ENCODE measurements at places on chromosomes 3 and 15.

- DNase-seq: no peak
These were observed 282.3 kb upstream of the NECTIN3 start for GRCh38 chr3:110789315-110789714.

DNA sequence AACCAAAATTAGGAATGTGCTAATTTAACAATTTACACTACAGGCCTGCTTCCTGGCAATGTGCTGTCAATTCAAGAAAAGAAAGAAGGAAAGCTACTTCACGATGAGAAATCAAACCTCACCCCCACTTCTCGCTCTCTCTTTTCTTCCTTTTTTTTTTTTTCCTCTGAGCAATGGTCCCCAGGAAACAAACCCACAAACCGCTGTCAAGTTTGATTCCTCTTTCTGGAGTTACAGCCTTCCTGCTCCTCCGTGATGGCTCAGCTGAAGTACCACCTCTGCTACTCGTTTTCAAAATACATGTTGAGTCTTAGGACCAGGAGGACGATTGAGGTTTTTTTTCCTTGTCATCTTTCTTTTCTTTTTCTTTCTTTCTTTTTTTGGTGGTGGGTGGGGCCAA lies 3.4 kb upstream of the TRIM71 start:
- no peak for DNase-seq

DNA sequence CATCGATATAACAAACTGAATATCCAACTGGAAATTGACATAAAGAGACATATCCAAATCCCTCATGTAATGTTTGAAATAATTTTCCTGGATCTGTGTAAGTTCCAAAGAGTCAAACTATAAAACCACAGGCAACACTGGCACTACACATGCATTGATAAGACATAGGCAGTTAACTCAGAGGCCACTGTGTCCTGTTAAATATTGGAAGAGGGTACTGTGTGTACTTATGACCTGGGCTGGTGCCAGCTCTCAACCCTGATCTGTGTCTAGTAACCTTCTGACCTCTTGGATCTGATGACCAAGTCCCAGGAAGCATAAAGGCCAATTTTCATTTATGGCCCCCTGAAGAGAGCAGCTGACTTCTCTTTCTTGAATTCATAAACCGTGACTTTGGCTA lies 4.5 kb downstream of the NR1I2 start:
- DNase-seq: no peak

DNA sequence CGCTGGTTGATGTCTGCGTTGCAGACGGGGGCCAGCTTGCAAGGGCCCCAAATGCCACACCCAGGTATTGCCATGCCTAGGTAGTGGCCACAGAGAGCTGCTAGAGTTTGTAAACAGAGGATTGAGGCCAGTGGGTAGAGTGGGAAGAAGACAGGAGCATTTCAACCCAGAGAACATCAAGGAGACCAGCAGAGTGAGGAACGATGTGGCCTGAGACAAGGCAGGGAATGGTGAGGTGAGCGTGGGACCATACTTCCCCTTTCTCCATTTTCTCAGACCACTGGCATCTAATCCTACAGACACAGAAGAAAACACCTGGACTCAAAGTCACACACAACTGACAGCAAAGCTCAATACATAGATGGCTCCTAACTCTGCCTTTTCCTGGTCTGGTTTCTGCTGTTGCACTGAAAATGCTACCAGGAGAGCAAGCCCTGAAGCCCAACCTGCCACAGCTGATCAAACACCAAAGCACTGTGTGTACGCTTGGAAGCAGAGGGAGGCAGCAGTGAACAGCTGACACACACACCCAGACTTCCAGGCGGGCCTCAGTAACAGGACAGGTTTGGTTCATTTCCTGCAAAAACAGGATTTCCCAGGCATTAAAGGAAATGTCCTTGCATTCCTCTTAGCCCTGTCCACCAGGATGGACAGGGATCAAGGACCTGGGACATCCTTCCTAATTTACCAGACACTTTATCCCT lies 1.6 kb downstream of the FAM174B start:
- DNase-seq: no peak

DNA sequence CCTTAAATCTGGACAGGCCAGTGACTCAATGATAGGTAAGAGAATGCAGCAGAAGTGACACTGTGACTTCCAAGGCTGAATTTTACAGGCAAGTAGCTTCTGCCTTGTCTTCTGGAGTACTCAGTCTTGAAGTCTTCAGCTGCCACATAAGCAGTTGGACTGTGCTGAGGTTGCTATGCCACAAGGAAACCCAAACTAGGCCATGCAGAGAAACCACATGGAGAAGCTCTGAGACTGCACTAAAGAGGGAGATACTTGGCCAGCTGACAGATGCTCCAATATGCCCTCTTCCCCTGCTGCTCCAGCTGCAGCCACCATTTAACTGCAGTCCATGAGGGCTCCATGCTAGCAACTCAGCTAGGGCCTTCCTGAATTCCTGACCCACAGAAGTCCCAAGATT lies 119.4 kb upstream of the GADL1 start:
- DNase-seq: no peak

DNA sequence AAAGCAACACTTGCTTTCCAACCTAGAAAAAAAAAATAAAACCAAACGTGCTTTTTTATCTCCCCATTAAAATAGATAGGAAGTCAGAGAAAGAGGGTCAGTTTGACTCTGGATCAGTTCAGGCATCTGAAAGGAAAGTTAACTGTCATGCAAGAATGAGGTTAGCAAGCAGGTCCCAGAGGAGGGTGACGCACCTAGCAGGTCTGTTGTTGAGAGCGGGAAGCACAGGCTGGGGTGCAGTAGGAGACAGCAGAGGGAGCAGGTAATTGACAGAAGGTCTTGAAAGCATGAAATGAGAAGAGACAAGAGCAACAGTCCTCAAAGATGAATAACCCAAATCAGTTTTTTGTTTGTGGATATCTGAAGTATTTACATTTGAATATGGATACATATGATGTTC lies 82.5 kb downstream of the ANO10 start:
- DNase-seq: no peak

GRCh38 chr15:33043636-33044035 lies 150.9 kb downstream of the FMN1 start:
- no peak for DNase-seq

DNA sequence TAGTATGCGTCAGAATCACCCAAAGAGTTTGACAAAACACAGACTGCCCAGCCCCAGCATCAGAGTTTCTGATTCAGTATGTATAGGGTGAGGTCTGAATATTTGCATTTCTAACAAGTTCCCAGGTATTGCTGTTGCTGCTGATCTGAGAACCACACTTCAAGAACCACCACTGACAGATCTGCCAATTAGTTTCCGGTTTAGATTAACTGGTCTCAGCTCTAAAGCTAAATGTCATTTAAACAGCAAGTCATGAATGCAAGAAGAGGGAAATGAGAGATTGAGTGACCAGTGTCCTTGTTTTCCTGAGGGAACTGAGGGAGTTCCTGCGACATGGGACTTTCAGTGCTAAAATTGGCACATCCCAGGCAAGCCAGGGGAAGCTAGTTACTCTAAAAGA lies 305.0 kb downstream of the ZNF385D start:
- no peak for DNase-seq

DNA sequence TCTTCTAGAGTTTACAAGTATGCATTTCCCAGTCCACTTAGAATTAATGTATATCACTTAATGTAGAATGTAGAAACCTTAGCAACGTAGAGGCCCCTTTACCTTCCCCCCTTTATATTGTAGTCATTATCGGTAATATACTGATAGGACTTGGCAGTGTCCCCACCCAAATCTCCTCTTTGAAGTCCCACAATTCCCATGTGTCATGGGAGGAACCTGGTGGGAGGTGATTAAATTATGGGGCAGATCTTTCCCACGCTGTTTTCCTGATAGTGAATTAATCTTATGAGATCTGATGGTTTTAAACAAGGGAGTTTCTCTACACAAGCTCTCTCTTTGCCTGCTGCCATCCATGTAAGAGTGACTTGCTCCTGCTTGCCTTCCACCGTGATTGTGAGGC lies 31.0 kb downstream of the ARL8B start:
- DNase-seq: no peak

GRCh38 chr3:16476636-16477035 lies 36.9 kb downstream of the RFTN1 start:
- no peak for DNase-seq

DNA sequence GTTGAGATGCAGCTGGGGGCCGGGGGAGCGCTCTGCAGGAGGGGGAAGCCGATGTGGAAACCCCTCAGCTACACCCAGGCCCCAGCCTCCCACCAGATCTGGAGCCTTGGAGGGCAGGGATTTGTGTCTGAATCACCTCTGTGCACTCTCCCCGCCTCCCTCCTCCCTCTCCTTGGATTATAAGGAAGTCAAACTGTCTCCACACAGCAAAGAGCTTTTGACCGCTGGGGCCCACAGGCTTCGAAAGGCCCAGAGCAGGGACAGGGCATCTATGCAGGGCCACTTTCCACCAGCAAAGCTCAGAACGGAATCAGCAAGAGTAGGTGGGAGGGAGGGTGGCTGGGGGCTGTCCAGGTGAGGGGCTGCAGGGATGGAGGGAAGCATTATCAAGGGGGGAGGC lies 68.9 kb downstream of the IQSEC1 start:
- DNase-seq: no peak

- DNase-seq: no peak
These were observed 500.1 kb downstream of the PYDC2 start for GRCh38 chr3:191961022-191961421.

GRCh38 chr3:108251265-108251664 lies 29.0 kb upstream of the IFT57 start:
- no peak for DNase-seq

DNA sequence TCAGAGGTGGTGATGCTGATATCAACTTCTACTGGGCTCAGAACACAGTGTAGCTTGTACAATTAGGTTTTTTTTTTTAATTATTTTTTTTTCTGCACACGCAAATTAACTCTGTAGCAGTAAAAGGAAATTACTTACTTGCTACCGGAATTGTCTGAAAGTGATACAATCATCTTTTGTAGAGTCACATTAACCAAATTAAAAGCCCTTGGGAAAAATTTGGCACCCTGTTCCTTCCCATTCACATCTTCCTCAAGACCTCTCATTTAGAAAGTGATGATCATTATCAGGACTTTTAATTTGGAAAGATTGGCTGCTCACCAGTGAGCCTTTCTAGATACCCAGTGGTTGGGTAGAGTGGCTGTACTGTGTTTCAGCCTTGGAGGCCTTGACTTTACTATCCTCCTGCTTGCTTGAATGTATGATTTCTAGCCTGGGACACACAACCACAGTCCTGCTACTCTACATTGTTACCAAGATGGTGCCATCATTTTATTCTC lies 158.3 kb downstream of the ECT2 start:
- DNase-seq: no peak

GRCh38 chr3:47580481-47580880 lies 1.8 kb upstream of the CSPG5 start:
- DNase-seq: no peak

Data from heart right ventricle (tissue), 16 donors.